ENCODE measurements at places on chromosomes 13 and 19.

- no peak for DNase-seq
Measured at GRCh38 chr13:44293908-44294735, 79.5 kb upstream of the SERP2 start.

- DNase-seq, result no peak
Measured at GRCh38 chr19:35533201-35533821, at the start of gene GAPDHS. TSS of gene GAPDHS (plus strand) at chr19:35533456. CDS start at chr19:35533528, 72 bp downstream.

DNA sequence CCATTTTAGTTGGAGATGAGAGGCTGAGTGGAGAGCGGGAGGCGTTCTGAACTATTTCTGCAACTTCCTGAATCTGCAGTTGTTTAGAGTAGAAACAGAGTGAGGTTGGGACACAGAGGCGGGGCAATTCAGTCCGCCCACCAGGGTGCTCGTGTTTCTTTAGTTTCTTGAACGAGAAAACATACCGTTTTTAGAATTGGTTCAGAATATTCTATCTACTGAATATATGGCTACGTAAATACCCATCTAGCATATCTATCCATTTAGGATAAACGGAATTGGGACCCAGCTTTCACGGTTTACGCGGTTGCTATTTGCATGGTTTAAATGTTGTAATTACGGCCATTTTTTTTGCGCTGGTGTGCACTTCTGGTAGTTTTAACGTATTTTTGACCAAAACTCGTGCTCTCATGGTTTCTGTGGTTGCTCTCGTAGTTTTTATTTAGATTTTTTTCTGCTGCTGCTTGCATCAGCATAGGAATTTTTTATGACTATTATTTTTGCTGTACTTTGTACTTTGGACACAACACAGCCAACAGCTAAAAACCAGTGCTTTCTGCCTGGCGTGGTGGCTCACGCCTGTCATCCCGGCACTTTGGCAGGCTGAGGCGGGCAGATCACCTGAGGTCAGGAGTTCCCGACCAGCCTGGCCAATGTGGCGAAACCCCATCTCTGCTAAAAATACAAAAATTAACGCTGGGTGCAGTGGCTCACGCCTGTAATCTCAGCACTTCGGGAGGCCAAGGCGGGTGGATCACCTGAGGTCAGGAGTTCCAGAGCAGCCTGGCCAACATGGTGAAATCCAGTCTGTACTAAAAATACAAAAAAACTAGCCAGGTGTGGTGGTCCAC, 32.7 kb downstream of the TIMM13 start:
- DNase-seq, result peak; percentile 78

GRCh38 chr19:32877977-32878745, 8.6 kb upstream of the SLC7A9 start:
- peak; percentile 1 for DNase-seq

DNA sequence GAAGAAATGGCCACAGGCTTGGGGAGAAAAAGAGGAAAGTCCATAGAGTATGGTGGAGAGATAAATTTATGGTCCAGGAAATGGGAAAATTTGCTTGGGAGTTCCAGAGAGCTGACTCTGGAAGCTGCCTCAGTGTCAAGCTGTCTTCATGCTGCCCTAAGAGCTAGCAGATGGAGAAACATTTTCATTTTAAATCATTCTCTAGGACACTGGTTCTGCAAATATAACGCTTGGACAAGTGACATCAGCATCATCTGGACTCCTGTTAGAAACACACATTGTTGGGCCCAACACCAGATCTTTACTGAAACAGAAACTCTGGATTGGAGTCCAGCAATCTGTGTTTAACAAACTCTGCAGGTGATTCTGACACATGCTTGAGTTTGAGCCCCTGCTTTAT, 592.0 kb upstream of the KLF12 start:
- no peak for DNase-seq

GRCh38 chr19:7492558-7492957, 3.7 kb upstream of the PEX11G start:
- no peak for DNase-seq

GRCh38 chr13:106867249-106867648, 299.3 kb upstream of the ARGLU1 start:
- no peak for DNase-seq

DNA sequence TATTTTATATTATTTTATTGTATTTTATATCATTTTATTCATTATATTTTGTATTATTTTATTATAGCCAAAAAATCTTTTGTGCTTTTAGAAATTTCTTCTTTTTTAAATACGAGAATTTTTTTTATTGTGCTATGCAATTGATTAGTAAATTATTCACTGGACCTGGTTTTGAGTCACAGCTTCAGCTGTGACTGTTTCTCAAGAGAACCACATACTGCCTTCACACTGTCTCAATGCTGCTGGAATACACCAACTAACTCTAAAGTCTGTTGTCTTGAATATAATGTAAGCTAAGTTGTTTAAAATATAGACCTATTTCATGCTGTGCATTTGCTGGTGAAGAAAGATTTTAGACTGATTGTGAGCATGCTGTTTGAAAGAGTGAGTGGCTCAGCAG, 423.6 kb downstream of the NDFIP2 start:
- no peak for DNase-seq

DNA sequence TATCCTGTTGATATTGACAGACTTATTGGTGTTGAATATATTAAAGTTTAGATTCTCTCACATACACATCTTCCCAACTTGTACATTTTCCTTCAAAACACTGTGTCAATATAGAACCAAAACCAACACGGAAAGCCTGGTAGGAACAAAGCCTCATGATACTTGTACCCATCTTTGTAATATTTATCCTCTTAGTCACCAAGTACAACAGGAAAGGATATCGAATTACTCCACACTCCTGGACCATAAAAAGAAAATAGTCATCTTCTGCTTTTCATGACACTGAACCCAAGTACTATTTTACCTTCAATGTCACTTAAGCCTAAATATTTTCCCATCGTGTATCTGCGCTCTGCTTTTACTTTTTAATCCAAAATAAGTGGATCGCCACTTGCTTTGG, 702.9 kb upstream of the PCDH9 start:
- no peak for DNase-seq

DNA sequence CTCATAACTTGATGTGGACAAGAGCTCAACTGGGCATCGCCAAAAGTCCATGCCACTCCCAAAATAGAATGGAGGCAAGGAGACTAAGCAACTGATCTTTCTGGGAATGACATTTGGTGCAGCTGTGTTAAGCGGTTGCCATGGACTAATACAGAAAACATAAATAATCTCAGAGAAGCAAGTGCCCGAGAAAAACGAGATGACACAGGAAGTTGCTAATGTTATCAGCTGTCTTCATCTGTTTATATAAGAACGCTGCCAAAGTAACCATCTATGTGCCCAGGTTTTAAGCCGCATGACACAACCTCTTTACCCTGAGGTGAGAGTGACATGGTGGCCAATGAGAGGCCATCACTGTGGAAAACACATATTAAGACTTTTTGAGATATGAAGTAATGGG, 54.9 kb upstream of the SACS start:
- DNase-seq, result no peak

- DNase-seq, result peak; percentile 55
Measured at GRCh38 chr19:10421240-10422045, 1.1 kb downstream of the PDE4A start.

DNA sequence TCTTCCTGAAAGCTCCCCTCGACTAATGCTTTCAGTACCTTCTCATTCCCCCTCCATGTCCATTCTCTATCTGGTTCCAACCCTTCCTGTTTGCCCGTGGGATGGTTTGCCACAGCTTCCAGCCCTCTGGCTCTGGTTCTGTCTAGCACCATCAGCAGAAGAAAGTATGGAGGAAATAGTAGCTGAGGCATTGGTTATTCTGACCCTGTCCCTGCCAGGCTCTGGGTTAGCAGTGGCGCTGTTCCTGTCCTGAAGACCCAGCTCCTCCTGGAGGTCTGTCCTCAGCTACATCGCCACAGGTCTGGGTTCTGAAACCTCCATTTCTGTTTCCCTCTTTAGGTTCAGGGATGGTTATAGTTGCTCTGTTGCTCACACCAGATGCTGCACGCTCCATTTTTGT, 604.6 kb upstream of the GPC6 start:
- no peak for DNase-seq

DNA sequence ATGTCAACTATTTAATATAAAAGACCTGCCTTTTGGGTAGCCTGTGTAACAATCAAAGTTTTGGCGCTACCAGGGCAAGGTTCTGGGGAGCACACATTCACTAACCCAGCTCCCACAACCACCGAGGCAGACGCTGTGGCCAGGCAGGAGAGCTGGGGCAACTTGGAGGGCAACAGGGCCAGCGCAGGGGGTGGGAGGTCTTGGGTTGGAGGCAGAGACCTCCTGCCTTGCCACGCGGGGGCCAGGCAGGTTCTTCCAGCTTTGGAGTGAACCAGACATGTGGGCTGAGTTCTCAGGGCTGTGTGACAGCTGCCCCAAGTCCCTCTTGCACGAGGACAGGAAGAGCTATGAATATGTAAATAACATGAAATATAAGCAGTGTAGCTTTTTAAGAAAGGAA, 30.3 kb upstream of the MCF2L start:
- no peak for DNase-seq

GRCh38 chr19:37007587-37008220, 70.5 kb upstream of the ZNF420 start:
- no peak for DNase-seq

- no peak for DNase-seq
Measured at GRCh38 chr13:51838240-51838846, 6.6 kb downstream of the TMEM272 start.

GRCh38 chr19:16572332-16573211, at the start of gene SLC35E1:
TSS of gene SLC35E1 (minus strand) at chr19:16572415. CDS start at chr19:16572364, 51 bp downstream.
- peak; percentile 100 for DNase-seq

DNA sequence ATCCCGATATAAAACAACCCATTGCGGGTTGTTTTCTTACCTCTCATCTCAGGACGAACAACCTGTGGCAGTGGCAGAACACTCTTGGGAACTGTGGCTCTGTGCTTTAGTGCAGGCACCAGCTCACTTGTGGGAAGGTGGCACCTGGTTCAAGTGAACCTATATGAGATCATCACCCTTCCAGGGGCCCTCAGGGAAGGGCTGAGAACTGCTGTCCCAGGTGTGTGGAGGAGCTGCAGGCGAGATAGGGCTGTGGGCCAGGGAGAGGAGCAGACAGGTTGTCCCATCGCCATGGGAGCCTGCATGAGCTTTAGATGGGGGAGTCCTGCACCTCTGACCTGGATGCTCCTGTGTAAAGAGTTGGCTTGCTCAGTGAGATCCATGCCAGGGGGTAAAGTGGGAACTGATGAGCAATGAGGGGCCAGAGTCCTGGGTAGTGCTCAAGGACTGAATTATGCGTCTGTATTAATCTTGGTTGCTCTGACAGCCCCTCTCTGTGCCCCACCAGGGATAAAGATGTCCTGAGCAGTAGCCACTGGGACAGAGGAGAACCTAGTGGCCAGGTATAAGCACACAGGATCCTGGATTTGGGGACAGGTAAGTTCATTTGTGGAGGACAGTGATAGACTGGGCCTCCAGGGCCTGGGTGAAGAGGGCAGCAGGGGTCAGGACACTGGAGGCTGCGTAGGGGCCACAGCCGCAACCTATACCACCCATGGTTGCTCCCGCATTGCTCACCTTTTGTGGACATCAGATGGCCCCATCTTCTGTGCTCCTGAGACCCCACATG, 8.7 kb downstream of the CEACAM4 start:
- no peak for DNase-seq
